Activated T-cell treated with anti-CD3 and anti-CD28 coated beads for 48 hours (primary cell): ENCODE measurements at places on chromosomes 2 and 18.
A peak's percentile ranks its signal among the peaks of the same experiment; 100 is the strongest.

DNA sequence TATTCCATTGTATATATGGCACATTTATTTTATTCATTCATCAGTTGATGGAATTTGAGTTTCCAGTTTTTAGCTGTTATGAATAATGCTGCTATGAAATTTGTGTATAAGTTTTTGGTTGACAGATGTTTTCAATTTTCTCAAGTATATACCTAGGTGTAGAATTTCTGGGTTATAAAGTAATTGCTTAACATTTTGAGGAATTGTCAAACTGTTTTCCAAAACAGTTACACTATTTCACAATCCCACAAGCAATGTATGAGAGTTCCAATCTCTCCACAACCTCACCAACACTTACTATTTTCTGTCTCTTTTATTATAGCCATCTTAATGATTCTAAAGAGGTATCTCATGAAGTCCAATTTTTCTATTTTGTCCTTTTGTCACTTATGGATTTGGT is 12.5 kb upstream of the WDSUB1 start:
- no peak for DNase-seq

- DNase-seq, result peak; percentile 3
Measured at GRCh38 chr2:217142649-217143266, 282.9 kb upstream of the TNP1 start.

DNA sequence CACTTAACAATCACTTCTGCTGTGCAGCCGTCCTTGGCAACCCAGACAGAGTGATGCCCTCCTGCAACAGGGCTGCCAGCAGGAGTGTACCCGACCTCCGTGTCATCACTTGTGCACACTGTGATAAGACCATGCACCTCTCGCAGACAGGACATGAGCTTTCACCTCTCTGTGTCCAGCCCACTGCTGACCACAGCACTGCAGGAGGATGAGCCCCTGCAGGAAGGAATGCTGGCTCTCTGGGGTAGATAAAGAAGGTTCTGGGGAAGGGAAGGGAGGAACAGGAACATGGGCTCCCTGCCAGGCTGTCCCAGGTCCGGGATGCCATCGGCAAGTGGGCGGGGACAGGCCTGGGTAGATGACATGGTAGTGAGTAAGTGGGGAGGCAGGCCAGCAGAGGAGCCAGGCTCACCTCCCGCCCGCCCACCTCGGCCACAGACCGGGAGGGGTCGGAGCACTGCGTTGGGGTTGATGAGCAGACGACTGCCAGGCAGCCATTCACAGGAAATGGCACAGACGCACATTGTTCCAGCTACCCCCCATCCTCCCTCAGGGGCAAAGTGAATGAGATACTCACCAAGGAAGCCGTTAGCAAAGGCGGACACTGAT is 18.6 kb upstream of the COL6A3 start:
- DNase-seq, result peak; percentile 92

- DNase-seq, result no peak
Measured at GRCh38 chr18:21739604-21740537, 721 bp upstream of the MIB1 start.

DNA sequence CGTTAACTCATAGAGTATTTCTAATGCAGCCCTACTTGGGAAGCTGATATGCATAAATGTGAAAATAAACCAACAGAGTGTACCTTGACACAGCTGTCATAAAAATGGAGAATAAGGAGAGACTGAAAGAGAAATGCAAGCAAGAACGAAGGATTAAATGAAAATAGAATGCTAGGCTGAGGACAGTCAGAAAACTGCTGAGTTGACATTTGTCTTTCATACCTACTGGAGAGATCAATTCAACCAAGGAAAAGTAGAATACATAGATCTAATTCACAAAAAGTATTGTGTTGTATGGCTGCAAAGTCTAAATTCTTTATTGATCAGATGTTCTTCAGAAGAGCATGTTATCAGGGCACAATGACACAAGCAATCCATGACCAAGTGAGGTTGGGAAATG is 112.0 kb downstream of the EPHA4 start:
- DNase-seq, result no peak

DNA sequence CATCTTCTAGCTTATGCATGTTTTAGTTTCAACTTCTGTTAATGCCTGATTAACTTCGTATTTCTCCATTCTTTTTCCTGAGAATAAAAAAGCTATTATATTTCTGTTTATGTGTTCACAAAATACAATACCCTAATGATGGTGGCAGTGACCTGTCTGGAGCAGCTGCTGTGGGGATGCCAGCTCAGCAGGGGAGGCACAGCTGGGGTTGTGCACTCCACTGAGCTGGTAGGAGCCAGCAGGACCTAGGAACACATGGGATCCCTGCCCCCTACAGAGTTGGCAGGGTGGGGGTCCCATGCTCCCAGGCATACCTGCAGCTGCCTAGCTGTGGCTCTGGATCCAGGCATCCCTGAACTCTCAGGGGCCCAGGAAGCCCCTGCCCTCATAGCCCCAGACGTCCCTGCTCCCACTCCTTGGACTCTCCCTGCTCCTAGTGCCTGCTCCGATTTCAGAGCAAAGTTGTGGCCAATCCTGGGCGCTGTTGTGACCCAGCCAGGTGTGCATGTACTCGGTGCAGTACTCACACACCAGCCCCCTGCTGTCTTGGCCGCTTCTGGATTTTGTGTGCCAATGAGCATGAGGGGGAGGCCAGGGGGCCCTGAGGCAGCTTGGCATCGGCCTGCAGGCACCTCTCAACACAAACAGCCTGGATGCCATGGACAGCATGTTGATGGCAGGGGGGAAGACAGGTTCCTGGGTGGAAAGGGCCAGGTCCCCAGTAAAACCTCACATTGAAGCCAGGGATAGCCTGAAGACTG is 546.0 kb downstream of the ZNF804A start:
- no peak for DNase-seq

DNA sequence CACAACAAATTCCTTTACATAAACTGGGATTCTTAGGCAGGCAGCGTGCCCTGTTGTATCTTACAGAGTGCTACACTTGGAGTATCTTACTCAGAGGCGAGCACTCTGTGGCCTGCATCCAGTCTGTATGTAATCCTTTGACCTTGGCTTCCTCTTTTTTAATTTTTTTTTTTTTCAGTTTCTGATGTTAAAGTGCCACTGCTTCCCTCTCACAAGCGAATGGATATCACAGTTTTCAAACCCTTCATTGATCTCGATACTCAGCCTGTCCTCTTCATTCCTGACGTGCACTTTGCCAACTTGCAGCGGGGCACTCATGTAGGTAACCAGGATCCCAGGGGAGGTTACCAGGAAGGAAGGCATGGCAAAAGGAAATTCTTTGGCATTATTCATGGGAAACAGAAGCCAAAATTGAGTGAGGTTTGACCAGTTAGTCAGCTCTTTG is 40.4 kb downstream of the GRHL1 start:
- no peak for DNase-seq

DNA sequence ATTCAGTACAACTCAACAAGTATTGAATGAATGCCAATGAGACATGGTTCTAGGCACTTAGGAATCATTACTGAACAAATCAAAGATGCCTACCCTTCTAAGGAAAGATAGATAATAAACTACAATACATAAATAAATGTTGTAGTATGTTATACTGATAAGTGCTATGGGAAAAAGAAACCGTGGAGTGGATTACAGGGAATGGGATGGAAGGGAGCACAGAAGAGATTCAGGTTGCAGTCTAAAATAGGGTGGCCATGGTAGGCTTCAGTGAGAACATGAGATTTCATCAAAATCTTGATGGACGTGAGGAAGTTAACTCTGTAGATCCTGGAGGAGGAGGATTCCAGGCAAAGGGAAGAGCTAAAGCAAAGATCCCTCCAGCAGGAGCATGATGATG is 17.9 kb upstream of the CREB1 start:
- no peak for DNase-seq

DNA sequence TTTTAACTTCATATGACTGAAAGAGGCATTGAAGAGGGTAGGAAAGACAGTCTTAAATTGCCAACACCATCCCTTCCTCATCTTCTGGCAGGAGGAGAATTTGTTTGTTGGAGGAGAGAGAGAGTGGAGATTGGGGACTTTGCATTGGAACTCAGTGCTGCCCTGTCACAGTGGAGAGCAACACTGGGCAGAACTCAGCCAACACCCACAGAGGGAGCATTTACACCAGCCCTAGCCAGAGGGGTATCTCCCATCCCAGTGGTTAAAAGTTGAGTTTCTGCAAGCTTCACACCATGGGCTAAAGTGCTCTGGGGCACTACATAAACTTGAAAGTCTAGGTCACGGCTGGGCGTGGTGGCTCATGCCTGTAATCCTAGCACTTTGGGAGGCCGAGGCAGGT is 174.1 kb downstream of the ANKRD30B start:
- no peak for DNase-seq

GRCh38 chr2:121689356-121689755 is 40.1 kb upstream of the CLASP1 start:
- DNase-seq, result no peak

DNA sequence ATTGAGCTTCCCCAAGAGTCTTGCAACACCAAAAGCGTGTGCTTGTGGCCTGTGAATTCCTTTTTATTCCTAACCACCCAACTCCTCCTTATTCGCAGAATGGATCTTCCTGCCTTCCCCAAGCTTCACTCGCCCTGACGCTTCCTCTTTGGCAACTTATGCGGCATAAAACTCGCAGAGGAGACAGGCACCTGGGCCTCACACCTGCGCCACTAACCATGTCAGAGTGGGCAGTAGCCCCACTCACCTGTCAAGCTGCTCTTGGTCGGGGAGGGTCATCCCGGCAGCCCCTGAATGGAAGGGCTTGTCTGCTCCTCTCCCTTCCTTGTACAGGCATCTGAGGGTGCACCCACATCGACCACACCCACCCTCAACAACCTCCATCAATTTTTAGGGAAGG is 106.9 kb upstream of the GPC1 start:
- DNase-seq, result no peak

- no peak for DNase-seq
Measured at GRCh38 chr2:204364860-204365535, 180.3 kb upstream of the PARD3B start.

- DNase-seq, result no peak
Measured at GRCh38 chr2:29731948-29732347, 189.4 kb downstream of the ALK start.

- DNase-seq, result no peak
Measured at GRCh38 chr2:99085421-99085820, 56.1 kb upstream of the C2orf15 start.

DNA sequence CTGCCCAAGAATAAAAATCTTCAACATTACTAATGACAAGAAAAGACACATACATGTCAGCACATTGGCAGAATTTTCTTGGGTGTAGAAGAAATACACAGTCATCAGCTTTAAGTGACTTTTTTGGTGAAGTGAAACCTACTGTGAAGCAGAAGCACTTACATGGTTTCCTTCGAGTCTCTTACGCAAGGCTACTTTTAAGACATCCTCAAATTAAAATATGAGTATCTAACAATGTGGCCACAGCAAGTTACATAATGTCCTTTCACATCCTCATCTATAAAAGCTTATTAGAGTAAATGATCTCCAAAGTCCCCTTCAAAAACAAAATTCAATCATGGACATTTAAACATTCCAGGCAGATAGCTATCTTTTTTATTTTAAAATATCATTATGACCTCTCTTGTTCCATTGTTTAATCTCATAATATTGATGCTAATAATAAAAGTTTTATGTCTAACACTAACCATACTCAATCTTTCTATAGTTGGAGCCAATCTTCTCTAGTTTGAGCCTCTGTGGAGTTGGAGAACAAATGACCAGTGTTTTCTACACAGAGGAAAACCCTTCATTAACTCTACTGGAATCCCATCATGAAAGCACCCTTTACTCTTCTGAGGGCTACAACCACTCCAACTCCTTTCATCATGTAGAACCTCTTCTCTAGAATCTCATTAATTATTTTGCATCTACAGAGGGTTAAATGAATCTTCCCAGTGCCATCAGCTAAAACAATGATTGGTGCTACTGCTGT is 182.2 kb upstream of the ZFP36L2 start:
- no peak for DNase-seq

GRCh38 chr2:200310545-200310971 is 4.1 kb downstream of the SPATS2L start:
- no peak for DNase-seq

DNA sequence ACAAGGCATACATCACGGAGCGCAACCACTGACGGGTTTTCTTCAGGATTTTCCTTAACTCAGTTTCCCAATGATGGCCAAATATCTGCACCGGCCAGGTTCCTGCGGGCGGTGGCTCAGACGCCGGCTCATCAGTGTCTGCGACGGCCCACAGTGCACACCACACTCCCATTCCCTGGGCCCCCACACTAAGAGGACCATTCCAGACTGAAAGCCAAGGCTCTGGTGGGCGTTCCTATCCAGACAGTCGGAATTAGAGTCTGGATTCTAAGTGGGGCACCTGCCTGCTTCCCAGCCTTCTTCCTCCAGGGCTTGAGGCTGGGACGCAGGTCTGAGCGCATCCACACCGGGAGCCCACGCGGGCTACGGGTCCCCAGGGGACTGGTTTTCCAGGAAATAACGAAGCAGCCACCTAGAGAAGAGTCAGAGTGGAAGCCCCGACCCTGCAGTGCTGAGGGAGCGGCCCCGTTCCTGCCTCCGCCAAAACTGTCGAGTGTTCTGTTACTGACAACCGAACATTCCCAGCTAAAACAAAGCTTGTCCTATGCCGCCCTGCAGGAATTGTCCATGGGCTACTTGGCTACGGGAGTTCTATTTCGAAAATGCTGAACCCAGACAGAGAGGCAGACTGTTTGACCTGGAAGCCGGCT is 75.3 kb downstream of the TMEM18 start:
- no peak for DNase-seq

DNA sequence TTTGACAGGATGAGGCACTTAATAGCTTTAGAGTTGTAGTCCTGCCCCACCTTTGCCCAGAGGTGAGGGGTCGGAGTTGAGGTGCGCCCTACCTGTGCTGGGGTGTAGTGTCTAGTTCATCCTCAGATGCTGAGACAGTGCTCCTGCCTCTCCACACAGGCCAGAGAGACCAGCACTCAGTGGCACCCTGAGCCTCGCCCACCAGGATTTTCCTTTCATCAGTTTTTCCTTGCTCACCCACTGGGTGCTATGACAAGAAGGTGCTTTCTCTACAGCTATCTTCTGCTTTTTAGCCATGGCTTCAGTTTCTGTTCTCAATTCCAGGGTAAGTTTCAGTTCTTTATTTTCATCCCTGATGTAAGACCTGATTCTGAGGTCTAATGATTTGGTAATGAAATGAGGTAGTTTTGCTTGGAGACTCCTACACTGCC is 16.8 kb upstream of the TMEM131 start:
- peak; percentile 46 for DNase-seq

DNA sequence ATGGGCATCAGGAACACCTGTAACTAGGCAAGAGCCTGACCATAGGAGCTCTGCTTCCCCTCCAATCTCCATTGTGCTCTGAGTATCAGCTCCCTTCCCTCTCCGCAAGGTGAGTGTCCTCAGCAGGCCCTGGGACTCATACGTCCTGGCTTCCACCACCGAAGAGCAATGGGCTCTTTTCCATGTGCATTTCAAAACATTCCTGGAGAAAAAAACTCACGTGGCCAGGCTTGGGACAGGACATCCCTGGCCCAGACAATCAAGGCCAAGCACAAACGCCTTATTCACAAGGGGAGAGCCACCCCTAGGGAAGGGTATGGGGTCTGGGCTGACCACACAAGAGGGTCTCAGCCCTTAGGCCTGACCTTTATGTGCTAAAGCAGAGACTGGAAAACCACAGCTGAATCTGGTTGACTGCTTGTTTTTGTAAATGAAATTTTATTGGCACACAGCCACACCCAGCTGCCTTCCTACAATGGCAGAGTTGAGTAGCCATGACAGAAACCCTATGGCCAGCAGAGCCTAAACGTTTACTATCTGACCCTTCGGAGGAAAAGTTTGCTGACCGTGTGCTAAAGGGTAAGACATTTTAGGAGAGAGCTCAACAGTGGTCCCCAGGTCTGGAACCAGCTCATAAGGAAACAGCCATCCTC is 175.7 kb upstream of the ARL4C start:
- DNase-seq, result no peak
